ENCODE measurements at places on chromosomes 12 and 14. TPM values are rescaled to one million over a fixed set of nuclear protein-coding genes. Genes with fewer than 3 reads are reported as not detected.

DNA sequence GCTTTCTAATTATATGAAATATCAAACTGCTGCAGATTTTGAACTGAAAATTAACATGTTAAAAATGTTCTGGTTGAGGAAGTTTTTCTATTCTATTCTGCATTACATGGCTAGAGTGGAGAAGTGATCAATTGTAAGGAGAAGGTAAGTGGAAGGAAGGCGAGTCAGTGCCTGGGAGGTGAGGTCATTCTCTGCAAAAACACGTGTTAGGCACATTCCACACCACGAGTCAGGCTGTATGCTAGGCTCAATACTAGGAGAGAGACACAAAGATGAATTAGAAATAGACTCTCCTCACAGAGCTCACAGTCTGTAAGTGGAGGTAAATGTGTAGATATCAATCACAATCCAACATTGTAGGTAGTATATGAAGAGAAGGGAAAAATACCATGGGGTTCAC, 194.1 kb downstream of the NOVA1 start:
- H3K4me3 ChIP-seq: no peak overlapping the region
- H3K36me3 ChIP-seq: no peaks in the 10 kb centered on the region
- H3K27me3 ChIP-seq: no peaks in the 10 kb centered on the region
- no peaks in the 10 kb centered on the region for H3K4me1 ChIP-seq
- no peak overlapping the region for H3K27ac ChIP-seq

Gene CLEC4D
- polyA plus RNA-seq: 0.12 TPM

GRCh38 chr12:25384038-25384892, 133.5 kb upstream of the KRAS start:
- no peaks in the 10 kb centered on the region for H3K36me3 ChIP-seq
- no peaks in the 10 kb centered on the region for H3K27me3 ChIP-seq
- H3K4me1 ChIP-seq: no peaks in the 10 kb centered on the region
- peak overlapping the region; percentile 99 for H3K27ac ChIP-seq
- no peak for DNase-seq
- H3K4me3 ChIP-seq: peak overlapping the region; percentile 78

- DNase-seq: no peak
- no peaks in the 10 kb centered on the region for H3K4me1 ChIP-seq
- H3K27me3 ChIP-seq: no peaks in the 10 kb centered on the region
These were observed 10.9 kb downstream of the GATC start for GRCh38 chr12:120457133-120457532.

Data from sigmoid colon (tissue), 7 donors.